ENCODE measurements at places on chromosomes 13 and 19.

DNA sequence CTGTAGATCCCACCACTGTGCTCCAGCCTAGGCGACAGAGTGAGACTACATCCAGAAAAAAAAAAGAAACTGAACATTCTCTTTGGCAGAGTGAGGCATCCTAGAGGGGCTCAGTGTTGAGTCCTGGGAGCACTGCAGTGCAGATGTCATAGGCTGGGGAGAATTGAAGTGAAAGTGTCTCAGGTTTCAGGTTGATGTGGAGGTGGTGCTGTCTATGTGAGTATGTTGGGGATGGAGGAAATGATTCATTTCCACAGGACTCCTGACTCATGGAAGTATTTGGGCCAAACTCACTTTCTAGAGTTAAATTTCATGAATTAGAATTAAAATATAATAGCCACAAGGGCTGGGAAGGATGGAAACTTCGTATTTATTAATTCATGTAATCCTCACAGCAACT lies 134.4 kb upstream of the TSC22D1 start:
- no peak for DNase-seq

DNA sequence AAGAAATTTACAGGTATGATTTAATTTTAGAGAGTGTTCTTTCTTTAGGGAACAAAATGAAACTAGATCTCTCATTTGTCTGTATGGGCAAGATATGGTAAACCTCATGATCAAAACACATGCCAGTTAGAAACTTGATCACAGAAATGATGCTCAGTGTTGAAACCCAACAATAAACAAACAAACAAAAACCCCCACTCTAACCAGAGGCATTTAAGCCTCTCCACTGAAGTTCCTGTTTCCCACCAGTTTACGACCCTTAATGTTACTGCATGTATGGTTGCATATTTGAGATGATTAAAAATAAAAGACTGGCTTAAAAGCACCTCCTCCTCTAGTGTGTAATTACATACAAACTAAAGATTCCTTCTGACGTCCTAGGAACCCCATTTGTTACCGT lies 293.3 kb upstream of the MAB21L1 start:
- DNase-seq: no peak

GRCh38 chr13:90068658-90069057 lies 1278.8 kb upstream of the MIR17HG start:
- no peak for DNase-seq

- DNase-seq: no peak
These were observed 18.5 kb downstream of the KLF2 start for GRCh38 chr19:16343156-16343555.

DNA sequence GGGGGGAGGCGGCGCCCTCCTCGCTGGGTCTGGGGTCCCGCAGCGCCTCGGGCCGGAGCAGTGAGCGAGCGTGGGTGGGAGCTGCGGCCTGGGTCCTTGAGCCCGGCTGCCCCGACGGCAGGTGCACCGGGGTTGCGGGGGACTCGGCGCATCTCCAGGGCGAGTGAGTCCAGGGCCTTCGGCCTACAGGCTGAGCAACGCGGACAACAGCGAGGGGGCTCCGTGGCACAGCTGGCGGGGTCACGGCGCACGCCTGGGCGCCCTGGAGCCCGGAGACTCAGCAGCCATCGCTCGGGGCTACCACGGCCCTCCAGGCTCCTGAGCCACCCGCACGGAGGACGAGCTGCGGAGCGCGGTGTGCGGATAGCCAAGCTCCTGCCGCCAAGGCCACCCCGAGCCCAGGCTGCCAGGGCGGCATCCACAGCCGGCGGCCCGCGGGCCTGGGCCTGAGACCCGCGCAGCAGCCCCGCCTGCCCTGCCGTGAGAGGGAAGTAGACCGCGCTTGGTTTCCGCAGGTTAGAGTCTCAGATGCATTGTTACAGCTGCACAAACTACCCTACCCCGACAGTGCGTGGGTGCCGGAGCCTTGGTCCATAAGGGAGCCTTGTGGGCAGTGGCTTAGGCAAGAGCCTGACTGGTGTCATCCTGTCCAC lies 253.9 kb upstream of the SGCG start:
- DNase-seq: no peak

- no peak for DNase-seq
These were observed 7.3 kb upstream of the SLC7A9 start for GRCh38 chr19:32876919-32877285.

Measured in activated CD4-positive, alpha-beta T cell treated with anti-CD3 and anti-CD28 coated beads, Interleukin-2, amount 50 U/mL, for 1 hour (primary cell).